ENCODE measurements at places on chromosomes 7 and 10.

GRCh38 chr10:110269374-110270318, 35.1 kb downstream of the SMNDC1 start:
- no peak for DNase-seq

DNA sequence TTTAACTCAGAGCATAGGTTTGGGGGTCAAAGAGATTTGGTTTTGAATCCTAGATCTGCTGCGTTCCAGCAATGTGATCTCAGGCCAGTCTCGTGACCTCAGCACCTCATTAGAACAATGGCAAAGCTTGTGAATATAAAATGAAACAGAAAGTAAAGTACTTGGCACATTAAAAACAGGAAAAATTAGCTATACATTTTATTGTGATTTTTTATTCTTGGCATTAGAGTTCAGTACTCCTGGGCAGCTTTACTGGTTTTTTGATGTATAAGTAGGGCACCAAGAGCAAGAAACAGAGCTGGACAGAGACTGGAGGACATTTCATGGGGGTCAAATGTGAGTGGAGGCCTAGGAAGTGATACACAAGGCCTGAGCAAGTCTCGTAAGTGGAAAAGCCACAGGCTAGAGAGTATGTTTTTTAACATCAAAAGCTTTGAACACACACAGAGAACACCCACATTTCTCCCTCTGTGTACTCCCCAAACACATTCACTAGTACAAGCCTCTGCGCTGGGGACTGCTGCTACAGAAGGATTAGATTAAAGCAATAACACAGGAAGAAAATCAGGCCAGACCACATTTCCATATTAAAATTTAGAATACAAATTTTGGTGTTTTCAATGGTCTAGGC, 157.2 kb upstream of the SLC25A13 start:
- DNase-seq = no peak

GRCh38 chr7:151271699-151272355, 23.3 kb upstream of the SMARCD3 start:
- no peak for DNase-seq

DNA sequence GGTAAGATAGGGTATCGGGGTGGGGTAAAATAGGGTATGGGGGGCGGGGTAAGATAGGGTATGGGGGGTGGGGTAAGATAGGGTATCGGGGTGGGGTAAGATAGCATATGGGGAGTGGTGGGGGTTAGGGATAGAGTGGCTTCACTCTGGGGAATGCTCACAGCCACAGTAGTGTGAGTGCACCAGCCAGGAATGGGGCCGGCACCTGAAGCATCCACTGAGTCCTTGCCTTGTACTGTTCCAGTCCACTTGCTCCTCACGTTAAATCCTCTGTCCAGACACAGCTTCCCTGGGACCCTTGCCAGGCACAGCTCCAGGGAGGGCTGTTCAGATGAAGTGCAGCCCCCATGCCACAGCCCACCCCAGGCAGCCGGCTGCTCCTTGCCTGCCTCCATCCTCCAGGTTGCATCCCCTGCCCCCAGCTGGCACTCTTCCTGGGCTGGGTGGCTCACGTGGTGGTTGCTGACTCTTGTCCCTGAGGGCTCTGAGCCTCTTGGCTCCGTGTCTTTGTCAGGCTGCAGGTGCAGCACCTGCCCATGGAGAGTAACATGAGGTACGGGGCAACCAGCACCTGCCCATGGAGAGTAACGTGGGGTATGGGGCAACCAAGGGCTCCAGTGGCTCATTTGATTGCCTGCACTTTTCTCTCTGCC, 268.4 kb downstream of the TCERG1L start:
- DNase-seq = no peak

GRCh38 chr7:142110638-142111037, 880 bp upstream of the MGAM2 start:
- no peak for DNase-seq

Data from stimulated activated CD8-positive, alpha-beta memory T cell treated with anti-CD3 and anti-CD28 coated beads, Interleukin-15, amount 100 ng/mL, for 24 hours (primary cell).